Foreskin keratinocyte (primary cell): ENCODE measurements at places on chromosomes 3 and 15.
A peak's percentile ranks its signal among the peaks of the same experiment; 100 is the strongest.

- peak; percentile 87 for DNase-seq
These were observed 62.6 kb upstream of the SLC2A2 start for GRCh38 chr3:171088964-171089754.

- DNase-seq = no peak
These were observed 479 bp upstream of the PLD1 start for GRCh38 chr3:171810629-171811294.

DNA sequence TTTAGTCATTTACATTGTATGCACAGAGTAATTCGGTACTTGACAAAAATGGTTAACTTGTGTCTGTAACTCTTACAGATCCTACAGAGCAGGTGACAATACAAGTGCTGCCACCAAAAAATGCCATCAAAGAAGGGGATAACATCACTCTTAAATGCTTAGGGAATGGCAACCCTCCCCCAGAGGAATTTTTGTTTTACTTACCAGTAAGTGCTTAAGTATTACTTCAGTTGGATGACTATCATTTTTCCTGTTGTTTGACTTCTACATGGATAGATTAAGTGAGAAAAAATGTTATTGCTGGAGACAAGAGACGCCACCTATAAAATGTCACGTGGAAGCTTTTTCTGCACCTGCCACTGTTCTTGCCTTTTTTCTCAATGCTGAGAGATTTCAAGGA is 173.2 kb downstream of the ALCAM start:
- no peak for DNase-seq

DNA sequence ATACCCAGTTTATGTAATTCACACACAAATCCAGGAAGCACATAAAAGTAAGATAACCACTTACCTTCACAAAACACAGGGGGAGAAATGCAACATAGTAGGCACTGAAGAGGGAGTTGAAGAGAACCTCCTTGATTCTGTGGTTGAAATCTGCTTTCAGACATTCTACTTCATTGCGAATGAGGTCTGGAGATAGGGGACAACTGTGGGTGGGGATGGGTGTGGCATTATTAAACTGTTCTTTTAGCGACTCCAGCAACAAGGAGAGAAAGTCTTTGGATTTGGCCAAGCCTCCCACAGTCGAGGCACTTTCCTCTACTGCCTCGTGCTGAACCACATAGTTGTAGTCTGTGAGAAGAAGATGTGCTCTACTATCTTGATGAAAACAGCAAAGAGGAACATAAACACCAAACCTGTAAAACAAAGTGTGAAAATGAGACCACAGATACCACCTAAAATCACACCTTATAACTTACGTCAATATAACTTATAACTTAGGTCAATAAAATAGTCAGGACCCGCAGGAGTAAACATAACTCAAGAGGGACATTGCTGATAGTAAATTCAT is 25.6 kb downstream of the TMEM39A start:
- no peak for DNase-seq

DNA sequence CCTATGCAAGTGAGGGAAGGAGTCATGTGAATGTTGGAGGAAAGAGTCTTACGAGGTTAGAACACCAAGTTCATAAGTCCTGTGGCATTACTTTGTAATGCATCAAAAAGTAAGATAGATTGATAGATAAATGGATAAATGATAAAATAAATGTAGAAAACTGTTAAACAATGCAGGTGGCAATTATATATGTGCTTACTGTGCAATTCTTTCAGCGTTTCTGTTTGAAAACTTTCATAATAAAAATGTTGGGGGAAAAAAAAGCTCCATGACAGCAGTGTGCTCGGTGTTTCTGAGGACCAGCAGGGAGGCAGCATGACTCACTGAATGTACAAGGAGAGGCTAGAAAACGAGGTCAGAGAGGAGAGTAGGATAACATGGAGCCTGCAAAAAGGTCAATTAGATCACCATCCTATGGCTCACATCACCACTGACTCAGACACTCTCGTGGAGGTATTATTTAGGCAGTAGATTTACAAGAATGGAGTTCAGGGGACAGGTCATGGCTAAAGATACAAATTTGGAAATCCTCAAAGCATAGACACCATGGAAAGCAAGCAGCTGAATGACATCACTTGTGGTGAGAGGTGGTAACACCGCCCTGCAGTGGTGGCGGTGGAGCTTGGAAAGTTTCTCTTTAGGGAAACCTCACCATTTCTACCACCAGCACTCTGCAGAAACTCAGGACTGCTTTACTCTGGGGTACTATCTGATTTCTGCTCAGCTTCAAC is 219.8 kb downstream of the CTNNB1 start:
- peak; percentile 35 for DNase-seq

- no peak for DNase-seq
These were observed 60.5 kb downstream of the KLF13 start for GRCh38 chr15:31387092-31387478.

DNA sequence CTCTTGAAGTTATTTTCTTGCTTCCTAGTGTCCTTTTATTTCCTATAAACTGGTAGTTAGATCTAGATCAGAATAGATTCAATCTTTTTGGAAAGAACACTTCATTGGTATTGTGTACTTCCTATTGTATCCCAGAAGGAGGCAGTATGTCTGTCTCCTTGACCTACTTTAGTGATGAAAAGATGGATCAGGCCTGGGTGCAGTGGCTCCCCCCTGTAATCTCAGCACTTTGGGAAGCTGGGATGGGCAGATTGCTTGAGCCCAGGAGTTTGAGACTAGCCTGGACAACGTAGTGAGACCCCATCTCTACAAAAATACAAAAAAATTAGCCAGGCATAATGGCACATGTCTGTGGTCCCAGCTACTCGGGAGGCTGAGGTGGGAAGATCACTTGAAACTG is 12.0 kb downstream of the BSN start:
- no peak for DNase-seq

DNA sequence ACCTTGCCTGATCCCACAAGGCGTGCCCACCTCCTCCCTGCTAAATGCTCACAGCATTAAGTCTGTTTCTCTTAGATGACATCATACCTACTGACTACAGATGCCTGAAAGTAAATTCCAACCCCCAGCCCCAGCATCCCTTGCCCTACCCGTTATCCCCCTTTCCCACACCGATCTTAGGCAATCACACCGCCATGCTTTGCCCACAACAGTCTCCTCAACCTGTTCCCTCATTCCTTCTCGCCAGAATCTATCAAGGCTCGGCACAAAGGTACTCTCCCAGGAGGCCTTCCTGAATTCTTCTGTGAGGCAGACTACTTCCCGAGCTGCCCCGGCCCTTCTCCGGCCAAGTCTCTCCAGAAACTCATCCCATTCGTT is 789 bp upstream of the SEC61A1 start:
- no peak for DNase-seq

DNA sequence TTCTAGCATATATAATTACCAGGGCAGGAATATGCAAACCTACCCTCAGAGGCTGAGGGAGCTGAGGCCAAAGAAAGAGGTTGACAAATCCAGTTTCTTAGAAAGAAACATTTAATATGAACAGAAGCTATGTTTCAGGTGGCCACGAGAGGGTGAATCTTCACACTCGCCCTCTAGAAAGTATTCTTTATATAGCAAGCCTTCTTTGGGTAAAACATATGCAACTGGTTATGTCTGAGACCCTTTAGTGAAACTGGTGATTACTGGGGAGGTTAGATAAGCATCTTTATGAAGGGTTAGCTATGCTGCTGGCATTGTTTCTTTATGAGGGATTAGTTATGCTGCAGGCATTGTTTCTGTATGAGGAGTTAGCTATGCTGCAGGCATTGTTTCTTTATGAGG is 50.7 kb upstream of the GOLGA6L2 start:
- no peak for DNase-seq

- DNase-seq = no peak
These were observed 79.1 kb downstream of the CADPS start for GRCh38 chr3:62795978-62796657.

DNA sequence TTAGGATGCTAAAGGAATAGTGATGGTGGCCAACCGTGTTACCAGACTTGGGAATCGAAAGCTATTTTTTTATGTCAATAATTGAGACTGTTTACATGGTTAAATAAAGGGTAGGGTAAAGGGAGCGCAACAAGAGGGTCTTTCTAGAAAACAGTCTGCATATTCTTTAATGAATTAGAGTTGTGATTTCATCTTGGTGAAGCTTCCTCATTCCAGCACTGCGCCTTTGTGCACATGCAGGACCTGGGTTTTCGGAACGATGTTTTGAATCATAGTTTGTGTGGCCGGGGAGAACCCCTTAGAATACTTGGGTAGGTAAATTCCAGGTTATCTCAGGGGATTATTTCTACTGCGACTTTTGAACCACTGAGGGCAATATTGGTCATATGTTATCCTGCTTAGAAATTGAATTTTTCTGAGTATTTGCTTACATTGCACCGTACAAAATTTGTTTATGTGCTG is 1.3 kb downstream of the PIK3CA start:
- DNase-seq = no peak

DNA sequence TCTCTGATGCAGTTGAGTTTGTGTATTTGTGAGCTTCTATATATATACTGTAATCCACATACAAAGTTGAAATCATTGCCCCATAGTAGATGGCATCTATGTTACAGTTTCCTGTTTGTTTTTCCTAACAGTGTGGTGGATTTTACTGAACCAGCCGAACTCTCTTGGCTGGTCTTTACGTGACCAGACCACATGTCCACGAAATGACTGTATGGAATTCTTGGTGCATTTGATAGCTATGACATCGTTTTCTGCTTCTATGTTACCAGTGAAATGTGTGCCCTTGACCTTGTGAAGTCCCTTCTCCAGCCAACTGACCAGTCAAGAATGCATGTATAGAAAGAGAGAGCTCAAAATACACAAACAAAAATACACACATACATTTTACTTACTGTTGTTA is 1.8 kb downstream of the KCNMB2 start:
- DNase-seq = no peak

DNA sequence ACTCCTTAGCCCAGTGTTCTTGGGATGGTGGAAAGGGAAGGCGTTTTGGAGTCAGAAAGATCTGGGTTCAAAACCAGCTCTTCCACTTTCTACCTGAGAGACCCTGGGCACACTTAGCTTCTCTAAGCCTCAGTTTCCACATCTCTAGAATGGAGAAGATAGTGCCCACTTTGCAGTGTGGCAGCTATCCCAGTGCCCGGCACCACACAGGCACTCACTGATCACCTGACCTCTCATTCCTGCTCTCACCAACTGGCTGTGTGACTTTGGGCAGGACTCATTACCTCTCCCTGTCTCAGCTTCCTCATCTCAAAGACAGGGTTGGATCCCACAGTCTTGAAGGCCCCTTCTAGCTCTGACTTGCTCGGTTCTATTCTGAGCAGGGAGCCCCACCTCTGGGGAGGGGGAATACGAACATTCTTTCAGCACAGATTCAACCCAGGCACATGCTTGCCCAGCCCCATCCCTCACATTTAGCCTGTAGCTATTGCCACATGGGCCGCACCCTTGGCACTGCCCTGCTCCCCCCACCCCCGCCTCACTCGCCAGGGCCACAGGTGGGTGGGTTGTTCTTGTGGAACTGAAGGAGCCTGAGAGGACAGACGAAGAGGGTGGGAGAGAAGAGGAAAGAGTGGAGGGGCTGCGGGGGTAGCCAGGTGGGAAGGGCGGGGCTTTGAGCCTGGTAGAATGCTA is 39.2 kb downstream of the EPHB3 start:
- DNase-seq = peak; percentile 91

GRCh38 chr15:65204236-65204930 is 6.9 kb downstream of the CILP start:
- no peak for DNase-seq

- DNase-seq = no peak
These were observed 1.1 kb downstream of the EAF2 start for GRCh38 chr3:121836064-121836463.

GRCh38 chr15:99657996-99658395 is 75.2 kb downstream of the LYSMD4 start:
- no peak for DNase-seq

DNA sequence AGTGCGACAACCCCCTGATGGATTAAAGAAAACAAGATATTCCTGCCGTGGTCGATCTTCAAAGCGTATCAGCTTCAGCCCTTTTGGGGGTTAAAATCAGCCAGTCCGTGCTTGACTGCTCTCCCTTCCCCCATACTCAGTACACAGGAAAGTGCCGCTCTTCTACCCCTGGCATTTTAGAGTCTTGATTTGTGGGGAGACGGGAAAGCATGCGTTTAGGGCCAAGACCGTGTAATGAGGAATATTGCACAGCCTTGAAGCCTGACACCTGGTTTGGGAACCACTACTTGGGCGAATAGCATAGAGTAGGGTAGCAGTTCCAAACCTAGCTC is 540 bp upstream of the EDC3 start:
- DNase-seq = no peak

DNA sequence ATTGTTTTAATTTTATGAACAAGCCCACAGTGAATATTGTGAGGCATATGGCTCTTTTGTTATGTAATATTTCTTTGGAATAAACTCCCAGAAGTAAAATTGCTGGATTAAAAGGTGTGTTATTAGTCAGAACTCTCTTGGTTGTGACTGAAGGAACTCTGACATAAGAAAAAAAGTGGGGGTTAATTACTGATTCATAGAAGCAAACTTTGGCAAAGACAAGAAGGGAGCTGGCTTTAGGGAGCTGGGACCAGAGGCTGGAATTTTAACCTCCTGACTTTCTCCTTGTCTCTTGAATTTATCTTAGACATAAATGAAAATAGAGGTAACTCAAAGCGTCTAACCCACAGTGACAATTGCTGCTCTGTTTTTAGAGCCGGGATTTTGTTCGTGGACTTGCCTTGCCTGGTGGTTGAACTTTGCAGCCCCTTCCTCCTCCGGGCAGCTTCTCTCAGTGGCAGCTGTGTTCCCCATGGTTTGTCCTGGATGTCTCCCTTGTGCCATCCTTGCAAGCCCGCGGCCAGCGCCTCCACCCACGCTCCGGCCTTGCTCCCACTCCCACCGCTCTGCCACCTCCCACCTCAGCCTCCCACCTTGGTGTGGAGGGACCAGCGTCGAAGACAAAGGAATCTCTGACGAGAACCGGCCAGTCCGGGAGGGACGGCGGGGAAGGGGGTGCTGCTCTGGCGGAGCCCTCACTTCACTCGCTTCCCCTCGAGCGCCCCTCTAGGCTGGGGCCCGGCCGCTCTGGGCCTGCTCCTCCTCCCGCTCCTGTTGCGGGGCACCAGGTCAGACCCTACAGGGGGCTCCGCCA is 28.0 kb downstream of the ARHGAP31 start:
- no peak for DNase-seq
